Erythroblast (primary cell): ENCODE measurements at places on chromosomes 3 and 15.

DNA sequence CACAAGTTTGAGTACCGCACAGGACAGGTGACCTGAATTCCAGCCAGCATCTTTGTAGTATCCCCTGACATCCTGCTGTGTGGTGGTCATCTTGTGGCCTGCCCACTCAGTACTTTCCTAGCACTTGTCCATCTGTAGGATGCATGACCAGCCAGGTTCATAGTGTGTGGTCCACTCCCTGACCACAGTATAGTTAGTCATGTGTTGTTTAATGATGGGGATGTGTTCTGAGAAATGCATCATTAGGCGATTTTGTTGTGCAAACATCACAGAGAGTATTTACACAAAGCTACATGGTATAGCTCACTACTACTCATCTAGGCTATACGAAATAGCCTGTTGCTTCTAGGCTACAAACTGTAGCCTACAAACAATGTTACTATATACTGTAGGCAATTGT lies 16.9 kb upstream of the RBPMS2 start:
- DNase-seq: no peak

- no peak for DNase-seq
These were observed 99.6 kb downstream of the SHQ1 start for GRCh38 chr3:72748659-72749058.

- no peak for DNase-seq
These were observed 290.5 kb upstream of the VEPH1 start for GRCh38 chr3:157793745-157794144.

- no peak for DNase-seq
These were observed 230.2 kb upstream of the EIF1B start for GRCh38 chr3:40079203-40079846.

GRCh38 chr15:38068626-38069391 lies 134.4 kb downstream of the TMCO5A start:
- peak; percentile 10 for DNase-seq

GRCh38 chr15:99275525-99276128 lies 24.3 kb downstream of the LRRC28 start:
- DNase-seq: no peak

DNA sequence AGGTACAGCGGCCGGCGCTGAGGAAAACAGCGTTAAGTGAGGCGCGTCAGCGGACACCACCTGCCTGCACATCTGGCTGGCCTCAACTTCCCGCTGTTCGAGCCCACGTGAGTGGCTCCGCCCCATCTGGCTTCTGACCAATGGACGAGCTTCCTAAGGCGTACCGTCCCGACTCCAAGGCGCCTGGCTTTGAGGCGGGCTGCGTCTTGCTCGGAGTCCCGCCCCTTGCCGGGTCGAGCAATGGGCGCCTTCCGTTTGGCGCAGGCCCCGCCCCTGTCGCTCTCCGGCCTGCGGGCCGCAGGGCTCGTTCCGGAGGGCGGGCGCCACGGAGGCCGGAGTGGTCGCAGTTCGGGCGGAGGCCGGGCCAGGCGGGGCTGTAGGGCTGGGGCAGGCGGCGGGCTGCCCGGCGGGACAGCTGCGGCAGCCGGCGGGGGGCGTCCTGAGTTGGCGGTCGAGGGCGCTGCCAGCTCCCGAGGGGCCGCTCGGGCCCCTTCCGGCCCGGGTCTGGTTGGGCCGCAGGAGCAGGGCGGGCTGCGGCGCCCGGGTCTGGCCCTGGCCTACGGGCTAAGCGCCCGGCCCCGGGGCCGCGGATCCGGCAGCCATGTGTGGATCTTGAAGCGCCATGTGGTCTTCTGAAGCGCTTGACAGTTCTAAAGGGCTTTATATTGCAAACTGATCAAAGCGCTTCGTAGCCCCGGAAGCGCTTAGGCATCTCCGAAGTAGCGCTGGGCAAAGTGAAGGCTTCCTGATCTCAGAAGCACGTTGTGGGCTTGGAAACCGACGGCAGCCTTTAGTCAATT lies at the start of gene TATDN2:
TATDN2 (plus strand) TSS at position 276 of the 800 bp plus-strand sequence. CDS start 742 bp downstream, outside the sequence.
- peak; percentile 96 for DNase-seq

- DNase-seq: no peak
These were observed 176.8 kb downstream of the TUSC7 start for GRCh38 chr3:116886202-116886893.

DNA sequence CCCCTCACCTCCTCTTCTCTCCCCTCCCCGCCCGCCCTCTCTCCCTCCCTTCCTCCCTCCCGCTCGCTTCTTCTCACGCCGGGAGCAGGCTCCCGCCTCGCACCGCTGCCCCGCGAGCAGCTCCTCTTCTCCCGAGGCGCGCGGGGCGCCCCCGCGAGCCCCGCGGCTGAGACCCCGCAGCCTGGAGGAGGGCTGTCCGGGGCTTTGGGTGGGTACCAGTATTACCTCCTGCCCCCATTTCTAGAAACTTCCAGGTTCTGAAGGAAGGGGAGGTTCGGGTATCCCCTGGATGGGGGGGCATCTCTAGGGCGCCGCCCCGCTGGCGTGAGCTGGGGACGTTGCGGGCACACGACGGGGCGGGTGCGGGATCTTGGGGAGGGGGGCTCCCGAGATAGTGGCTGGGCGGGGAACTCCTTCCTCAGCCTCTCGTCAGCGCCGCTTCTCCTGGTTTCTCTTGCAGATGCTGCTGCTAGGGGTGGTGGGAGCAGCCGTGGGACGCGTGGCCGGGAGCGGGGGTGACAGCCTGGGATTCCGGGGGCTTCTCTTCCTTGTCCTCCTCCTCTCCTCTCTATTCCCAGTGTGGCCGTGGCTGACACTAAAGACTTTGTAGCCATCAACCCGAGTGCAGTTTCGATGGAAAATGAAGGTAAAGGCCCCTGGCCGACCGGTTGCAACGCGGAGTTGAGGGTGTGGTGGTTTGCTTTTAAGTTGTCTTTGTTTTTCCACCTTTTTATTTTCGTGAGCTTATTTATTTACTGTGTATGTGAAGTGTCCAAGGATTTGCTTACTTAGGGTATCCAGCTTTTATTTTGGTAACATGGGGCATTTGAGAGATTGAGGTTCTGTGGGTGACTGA lies 474 bp downstream of the ATP2C1 start:
- DNase-seq: peak; percentile 83

DNA sequence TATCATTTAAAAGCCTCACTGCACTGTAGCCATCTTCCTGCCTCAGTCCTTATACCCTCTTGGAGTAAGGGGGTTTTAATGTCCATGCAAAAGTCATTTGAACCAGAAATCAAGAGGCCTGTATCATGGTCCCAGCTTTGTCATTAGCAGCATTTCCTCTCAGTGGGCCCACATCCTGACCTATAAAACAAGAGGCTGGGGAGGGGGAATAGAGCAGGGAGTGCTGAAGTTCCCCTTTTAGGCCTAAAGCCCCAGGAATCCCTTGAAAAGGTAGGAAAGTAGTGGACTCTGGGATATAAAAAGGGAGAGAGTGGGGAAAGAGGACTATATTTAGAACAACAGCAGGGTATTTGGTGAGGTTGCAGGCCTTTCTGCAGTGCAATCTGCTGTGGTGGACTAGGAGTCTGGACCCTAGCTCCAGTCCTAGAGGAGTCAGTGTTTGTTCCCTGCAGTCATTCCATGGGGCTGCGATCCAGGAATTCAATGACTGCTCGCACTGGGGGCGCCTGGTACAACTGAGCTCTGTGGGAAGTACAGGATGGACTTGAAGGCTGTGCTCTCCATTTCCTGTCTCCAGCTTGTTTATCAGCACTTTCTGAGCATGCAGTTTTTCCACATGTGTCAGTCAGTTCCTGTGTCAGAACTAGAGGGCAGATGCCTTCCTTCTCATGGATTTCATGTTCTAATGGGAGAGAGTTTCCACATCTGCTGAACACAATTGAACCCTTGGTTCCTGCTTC lies 46.8 kb downstream of the PDHB start:
- DNase-seq: no peak

DNA sequence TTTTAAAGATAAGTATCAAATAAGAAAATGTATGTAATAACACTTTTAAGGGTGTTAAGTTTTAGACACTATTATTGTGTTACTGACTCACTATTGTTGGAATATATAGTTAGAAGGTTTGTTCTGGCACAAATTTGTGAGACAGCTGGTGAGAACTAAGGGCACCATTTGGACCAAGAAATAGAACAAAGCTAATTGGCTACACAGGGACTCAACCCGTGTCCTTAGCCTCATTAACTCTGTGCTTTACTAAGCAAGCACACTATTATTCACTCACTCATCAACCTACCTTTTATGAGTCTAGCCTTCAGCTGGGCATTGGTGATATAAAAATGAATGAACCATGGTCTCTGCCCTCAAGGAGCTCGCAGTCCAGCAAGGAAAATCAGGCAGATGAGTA lies 4.1 kb upstream of the UNC13C start:
- no peak for DNase-seq

DNA sequence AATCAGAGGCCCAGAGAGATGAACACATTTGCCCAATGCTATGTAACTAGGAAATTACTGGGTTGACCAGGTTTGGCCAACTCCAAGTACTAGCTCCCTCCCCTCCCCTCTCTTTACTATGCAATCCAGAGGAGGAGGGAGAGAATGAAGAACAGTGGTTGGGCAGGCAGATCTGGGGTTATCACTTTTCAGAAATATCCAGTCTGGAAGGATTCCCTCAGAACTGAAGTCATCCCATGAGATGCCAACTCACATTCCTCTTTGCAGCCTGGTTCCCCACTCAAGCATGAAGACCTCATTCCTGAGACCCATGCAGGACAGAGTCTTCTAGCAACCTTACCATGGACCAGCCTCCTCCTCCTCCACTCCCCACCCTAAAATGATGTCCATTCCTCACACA lies 201.1 kb downstream of the TLE3 start:
- no peak for DNase-seq

DNA sequence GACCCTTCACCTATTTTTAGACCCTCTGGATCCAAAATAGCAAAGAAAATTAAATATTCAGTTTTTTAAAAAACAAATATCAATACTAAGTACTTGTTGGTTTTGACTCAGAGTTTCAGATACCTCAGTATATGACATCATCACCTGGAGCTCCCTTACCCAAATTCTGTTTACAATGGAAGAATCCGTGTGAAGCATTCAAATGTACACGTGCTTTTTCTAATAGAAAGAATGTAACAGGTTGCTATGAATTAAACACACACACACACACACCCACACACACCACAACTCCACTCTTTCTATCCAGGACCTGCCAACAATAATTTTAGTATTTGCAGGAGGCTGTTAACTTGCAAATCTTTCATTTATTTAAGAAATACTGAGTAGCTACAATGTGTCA lies 221.8 kb downstream of the THRB start:
- no peak for DNase-seq

- no peak for DNase-seq
These were observed 734.2 kb downstream of the MCTP2 start for GRCh38 chr15:94965593-94965992.

DNA sequence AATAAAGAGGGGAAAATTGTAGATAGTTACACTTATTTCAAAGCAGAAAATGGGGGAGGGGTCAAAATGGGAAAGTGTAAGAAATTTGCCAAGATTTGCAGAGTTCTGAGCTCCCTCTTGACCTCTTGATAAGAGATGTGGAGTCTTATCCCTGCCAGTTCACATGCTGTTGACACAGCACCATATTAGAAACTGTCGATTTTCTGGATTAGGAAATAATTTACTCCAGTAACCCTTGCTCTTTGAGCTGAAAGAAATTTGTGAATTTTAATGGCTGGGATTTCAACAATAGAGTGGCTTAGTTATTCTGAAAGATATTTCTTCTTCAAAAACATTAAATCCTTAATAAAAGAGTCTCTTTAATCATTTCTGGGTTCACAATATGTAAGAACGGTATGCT lies 306.2 kb upstream of the CNTN4 start:
- DNase-seq: no peak

DNA sequence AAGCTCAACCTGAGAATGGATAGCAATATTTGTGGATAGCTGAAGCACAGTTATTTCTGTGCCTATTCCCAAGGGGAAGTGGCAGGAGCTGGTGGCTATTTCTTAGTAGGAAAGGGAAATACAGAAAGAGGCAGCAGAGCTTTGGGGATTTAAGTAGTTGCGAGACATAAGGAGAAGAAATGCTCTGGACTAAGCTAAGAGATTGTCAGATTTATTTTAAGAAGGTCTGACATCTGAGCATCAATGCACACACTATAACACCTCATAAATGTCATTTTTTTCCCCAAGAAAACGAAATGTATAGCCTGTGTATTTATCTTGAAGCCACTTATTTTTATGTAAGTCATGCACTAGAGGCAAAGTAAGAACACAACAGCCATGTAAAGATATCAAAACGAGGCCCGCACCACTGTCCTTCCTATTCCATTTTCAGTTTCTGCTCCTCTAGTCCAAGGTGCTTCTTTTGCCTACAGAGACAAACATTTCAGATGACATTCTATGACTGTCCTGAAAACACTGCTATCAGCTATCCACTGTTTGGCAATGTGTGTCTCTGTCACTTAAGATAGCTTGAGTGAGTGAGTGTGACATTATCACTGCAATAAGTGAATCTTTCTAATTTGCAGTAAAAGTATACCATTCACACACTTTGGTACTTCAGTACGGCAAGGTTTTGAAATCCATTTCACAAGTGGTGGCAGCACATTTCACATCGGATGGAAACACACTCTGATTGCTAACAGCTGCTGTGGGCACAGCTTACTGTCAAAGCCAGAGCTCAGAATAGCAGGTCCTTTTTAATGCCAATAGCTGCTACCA lies 62.7 kb upstream of the ICE2 start:
- no peak for DNase-seq

GRCh38 chr15:92120094-92120795 lies 266.7 kb downstream of the SLCO3A1 start:
- no peak for DNase-seq

GRCh38 chr3:191143224-191143623 lies 55.8 kb upstream of the OSTN start:
- DNase-seq: no peak

- DNase-seq: peak; percentile 70
These were observed 43.9 kb downstream of the PPCDC start for GRCh38 chr15:75067123-75067830.

DNA sequence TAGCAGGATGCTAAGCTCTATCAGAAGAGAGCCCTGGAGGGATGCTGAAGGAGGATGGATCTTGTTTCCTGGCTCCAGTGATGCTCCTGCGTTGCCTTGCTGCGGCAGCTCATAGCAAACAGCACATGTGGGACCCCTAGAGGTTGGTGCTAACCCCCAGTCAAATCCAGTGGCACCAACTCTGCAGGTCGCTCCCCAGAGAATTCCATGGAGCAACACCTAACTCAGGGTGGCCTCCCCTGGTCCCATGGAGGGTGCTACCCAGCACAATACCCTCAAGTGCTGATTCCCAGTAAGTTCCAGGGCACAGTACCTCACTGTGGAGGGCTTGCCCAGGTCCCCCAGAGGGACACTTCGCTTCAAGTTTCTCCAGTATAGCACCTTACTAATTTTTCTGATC lies 231.2 kb downstream of the NEK10 start:
- no peak for DNase-seq

- DNase-seq: peak; percentile 18
These were observed 35.7 kb downstream of the IGF2BP2 start for GRCh38 chr3:185789134-185789533.

GRCh38 chr3:186680869-186681268 lies 15.1 kb downstream of the HRG start:
- DNase-seq: no peak

GRCh38 chr3:127097072-127097405 lies 95.9 kb upstream of the PRR23E start:
- no peak for DNase-seq
